Activated naive CD8-positive, alpha-beta T cell treated with anti-CD3 and anti-CD28 coated beads for 36 hours (primary cell): ENCODE measurements at places on chromosomes 5 and 9.

- DNase-seq = no peak
Observed at GRCh38 chr5:74587300-74587699, 53.2 kb downstream of the ENC1 start.

DNA sequence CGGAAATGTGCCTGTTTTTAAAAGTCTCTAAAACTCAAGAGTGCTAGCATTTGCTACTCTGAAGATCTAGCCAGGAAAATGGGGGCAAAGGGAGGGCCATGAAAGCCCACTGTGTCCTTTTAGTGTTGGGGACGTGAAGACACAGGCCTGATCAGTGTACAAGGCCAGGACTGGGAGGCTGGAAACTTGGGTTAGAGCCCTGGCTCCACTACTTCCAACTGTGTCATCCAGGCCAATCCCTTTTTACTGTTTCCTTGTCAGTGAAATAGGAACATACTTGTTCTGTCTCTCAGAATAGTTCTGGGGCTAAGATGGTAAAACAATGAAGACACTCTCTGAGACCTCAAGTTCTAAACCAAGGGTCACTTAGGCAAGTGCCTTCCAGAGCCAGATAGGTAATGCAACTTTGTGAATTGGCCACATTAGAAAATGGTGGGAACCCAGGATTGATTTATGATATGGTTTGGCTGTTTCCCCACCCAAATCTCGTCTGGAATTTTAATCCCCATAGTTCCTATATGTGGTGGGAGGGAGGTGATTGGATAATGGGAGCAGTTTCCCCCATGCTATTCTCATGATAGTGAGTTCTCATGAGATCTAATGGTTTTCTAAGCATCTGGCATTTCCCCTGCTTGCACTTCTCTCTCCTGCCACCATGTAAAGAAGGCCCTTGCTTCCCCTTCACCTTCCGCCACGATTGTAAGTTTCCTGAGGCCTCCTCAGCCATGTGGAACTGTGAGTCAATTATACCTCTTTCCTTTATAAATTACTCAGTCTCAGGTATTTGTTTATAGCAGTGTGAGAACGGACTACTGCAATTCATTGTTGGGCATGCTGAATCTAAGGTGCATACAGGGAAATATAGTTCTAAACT is 30.4 kb upstream of the B4GALT1 start:
- no peak for DNase-seq

DNA sequence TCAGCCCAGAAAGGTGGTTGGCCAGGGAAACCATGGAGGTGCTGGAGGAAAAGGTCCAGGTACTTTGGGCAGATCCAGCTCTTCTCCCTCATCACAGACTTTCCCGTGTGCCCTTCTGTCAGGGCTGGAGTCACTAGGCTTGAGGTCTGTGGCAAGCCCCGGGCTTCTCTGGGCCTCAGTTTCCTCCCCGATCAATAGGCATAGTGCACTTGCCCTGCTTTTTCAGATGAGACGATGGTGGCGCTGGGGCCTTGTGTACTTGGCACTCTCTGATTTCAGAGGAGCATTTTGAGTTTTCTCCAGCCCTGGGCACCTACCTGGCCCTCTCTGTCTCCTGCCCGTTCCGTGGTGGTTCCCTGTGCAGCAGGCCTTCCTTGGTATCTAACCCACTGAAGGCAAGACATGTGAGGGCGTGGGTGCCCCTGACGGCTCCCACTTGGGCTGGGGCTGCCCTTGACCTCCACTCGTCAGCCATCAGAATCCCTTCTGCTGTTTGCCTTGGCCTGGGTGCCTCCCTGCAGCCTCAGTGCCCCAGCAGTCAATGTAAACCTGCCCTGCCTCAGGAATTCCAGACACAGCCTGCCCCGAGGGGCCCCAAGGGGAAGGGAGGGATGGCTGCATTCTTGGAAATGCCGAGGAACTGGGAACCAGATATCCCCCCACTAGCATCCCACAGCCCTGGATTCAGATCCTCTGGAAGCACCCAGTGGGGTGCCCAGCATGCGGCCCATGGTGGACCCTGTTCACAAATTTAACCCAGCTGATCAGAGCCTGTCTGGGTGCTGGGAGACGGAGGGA is 66.3 kb upstream of the COL5A1 start:
- no peak for DNase-seq

DNA sequence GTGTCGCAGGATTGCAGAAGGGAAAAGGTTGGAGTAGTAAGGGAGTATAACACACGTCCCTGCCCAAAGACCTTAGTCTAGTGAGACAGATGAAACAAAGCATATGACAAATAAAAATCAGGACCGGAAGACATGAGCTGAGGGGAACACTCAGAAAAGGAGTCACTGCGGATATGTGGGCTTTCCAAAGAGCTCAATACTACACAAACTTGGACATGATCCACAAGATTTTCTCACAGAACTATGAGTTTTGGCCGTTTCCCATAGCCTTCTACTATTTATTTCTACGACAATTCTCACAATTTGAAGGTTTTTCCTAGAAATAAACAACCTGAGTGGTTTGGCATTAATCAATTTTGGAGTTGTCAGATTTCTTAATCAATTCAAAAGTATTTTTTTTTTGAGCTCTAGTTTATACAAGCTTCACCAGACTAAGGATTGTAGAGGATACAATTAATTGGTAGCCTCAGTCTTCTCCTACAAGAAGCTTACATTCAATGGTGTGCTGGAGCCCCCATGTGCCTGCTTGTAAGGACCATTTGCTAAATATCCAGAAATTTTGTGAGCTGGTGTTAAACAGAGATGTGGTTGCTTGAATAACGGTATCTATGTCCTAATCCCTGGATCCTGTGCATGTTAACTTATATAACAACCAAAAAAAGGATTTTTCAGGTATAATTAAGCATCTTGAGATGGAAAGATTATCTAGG is 91.4 kb downstream of the ADAMTS12 start:
- no peak for DNase-seq

GRCh38 chr5:24645483-24645882 is 705 bp upstream of the CDH10 start:
- no peak for DNase-seq

GRCh38 chr9:82404196-82404870 is 415.8 kb downstream of the SPATA31D1 start:
- DNase-seq = no peak

GRCh38 chr5:31442058-31442745 is 89.7 kb downstream of the DROSHA start:
- no peak for DNase-seq

DNA sequence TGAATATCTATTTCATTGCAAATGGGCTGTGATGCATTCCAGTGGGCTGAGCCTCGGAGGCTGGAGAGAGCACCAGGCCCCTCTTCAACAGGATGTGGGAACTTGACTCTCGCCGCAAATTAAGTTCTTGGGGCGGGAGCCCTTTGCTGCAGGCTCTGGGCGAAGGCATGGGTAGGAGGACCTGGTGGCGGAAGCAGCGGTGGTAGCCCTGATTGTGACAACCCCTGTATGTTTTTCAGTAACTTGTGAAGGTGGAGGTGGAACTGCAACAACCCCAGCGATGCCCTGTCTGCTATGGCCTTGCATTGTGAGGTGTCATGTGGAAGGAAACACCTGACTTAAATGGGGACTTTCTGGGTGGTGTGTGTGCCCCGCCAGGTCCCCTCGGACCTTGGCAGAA is 9.4 kb downstream of the FYB1 start:
- DNase-seq = peak; percentile 81
